Eye (tissue), 1 donor: ENCODE measurements at places on chromosomes 1 and 21.

- DNase-seq = no peak
Observed at GRCh38 chr1:96466842-96467241, 254.7 kb upstream of the PTBP2 start.

GRCh38 chr21:21162786-21163185, 164.6 kb downstream of the NCAM2 start:
- DNase-seq = no peak

DNA sequence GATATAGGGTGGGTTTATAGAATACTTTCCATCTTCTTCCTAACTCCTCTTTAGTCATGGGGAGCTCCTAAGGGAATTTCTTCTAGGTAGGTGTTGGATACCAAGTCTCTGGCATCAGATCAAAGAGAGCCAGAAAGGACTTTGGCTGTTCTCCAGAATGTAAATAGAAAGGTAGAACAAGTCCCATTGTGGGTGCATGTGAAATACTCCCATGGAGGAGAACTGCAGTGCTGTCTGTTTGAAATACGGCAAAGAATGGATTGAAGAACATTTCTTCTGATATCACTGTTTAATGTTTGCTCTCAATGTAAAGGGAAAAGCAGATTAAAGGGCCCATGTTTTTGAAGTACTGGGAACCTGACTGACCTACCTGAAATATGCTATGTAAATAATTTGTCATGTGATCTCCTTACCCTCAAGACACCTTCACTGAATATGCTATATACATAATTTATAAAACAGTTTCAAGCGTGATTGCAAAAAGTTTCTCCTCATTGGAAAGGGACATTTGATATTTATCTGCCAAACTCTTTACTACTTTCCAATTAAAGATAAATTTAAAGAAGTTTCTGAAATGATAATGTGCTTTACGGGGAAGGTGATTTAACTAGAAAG, 65.9 kb downstream of the LAMC1 start:
- DNase-seq = peak; percentile 8

DNA sequence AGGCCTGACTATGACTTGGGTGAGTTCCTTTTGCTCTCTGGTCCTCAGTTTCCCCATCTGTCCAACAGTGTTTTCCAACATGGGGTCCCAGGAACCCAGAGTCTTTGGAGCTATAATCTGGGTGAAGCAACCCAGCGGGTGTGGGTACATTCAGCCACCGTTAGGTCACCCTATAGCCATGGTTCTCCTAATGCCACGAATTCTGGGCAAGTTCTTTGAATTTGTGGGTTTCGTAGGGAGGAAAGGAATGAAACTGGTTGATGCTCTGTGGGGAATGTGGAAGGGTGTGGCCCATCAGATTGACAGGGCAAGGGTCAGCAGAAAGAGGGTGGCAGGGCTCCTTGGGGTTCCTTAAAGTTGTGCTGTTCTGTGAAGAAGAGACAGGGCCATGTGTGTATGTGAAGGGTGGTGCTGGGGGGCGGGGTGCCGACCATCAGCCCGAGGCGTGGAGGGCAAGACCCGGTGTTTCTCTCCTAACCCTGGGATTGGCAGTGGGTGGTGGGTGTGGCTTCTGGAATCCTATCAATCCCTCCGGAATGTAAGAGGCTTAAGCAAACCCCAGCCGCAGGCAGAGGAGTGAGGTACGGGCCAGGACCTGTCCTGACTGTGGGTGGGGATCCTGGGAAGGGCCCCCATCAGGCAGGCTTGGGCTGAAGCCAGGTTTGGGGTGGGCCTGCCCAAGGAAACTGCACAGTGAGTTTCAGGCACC, 35.5 kb upstream of the ZNF362 start:
- DNase-seq = peak; percentile 38

DNA sequence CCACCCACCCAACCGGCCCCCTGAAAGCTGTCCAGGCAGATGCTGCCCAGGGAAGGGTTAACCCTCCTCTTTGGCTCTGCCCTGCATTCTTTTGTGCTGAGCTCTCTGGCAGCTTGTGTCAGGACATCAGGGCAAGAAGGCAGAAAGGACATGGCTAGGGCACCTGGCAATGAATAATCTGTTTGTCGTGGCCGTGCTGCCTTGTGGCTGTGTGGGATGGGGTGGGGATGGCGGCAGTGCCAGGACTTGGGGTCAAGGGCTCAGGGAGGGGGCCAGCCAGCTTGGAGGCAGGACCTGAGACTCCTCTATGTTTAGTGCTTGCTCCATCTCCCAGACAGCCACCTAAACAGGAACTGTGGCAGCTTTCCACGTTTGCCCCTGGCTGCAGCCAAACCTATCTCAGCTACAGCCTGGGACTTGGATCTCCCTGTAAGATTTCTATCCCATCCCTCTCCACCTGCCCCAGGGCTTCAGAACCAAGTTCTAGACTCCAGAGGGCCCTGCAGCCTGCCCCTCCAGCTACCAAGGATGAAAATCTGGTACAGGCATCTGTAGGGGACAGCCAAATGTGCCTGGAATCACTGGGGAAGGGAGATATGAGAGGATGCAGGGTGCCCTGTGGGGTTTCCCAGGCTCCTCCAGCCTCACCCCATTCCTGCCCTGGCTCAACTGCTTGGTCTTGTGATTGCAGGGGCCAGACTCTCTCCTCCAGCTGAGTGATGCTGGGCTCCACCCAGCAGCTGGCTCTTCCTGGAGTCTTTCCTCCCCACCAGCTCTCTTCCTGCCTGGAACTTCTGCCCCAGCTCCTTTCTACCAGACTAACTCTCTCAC, 9.6 kb upstream of the GPR37L1 start:
- peak; percentile 28 for DNase-seq

GRCh38 chr1:23509896-23510295, 21.1 kb downstream of the E2F2 start:
- no peak for DNase-seq

- no peak for DNase-seq
Observed at GRCh38 chr1:97864615-97865014, 56.2 kb downstream of the DPYD start.

GRCh38 chr1:18064534-18064933, 43.1 kb upstream of the IGSF21 start:
- no peak for DNase-seq

GRCh38 chr1:10616696-10617095, 141.9 kb downstream of the PEX14 start:
- no peak for DNase-seq

DNA sequence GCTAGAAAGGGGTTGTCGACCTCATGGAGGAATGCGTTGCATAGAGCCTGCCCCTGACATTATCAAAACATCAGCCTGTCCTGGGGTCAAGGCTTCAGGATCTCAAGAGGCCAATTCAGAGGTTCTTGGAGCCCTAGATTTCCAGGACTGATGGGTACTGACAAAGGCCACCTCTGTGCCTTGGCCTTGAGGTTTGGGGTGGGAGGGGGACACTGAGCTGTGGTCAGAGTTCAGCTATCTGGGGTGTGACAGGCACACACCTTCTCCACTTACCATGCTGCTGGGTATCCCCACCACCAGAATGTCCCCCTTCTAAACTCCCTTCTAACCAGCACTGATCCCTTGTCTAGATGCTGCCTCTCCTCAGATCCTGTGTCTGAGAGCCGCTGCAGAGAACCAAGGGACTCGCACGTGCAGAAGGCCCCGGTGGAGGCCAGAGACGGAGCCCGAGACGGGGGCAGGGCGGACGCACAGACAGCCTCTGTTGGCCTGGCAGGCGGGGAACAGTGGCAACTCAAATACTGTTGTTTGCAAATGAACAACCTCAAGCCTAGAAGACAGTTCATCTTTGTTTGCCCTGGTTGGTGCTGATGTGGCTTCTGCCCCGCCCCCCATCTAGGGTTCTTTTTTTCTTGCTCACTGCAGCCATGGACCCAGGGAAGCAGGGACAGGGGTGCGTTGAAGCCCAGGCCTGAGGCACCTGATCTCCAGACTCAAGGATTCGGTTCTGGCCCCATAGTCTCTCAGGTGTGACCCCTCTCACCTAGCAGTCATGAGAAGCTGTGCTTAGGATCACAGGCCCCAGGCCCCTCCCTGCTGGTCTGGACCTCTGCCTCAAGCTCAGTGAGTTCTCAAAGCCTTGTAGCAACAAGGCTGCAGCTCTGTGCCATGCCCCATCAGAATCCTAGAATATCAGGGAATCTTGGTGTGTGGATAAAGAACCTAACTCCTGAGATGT, 28.1 kb upstream of the CSF1 start:
- no peak for DNase-seq

DNA sequence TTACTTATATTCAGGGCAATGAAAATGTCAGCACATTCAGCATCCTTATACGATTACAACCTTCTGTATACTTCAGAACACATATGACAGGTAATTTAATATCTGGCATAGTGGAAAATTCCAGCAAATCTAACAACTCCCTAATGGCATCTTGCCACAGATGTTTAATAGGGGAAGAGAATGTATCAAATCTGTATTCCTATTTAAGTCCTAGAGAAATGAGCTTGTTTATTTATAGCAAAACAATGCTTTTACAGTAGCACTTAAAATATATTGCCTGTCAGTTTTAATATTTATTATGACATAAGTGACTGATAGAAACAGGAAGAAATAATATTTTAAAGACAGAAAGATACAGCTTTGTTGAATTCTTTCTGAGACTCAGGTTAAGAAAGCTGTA, 1101.8 kb upstream of the B3GALT2 start:
- DNase-seq = no peak

- DNase-seq = no peak
Observed at GRCh38 chr1:43432907-43433306, 20.8 kb downstream of the HYI start.

GRCh38 chr1:153985941-153986761, at the start of gene RAB13:
RAB13 (minus strand) TSS chr1:153986339; CDS start chr1:153986236, 103 bp downstream.
- peak; percentile 91 for DNase-seq

- DNase-seq = no peak
Observed at GRCh38 chr1:183807549-183808168, 2.7 kb downstream of the RGL1 start.

DNA sequence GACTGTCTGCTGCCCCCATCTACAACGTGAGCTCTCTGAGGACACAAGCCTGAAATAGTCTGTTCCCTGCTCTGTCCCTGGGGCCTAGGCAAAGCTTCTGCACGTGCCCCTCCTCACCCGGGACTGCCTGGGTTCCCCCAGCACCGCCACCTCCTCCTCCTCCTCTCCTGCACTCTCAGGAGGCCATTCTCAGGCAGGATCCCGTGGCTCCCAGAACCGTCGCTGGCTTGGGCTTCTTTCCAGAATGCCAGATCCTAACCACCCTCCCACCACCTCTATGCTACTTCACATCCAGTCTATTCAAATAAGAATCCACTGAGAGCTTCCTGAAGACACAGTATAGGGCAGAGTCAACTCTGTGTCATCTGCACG, 11.2 kb downstream of the NPHP4 start:
- no peak for DNase-seq

GRCh38 chr1:107141491-107142126, 770 bp downstream of the NTNG1 start:
- peak; percentile 81 for DNase-seq

DNA sequence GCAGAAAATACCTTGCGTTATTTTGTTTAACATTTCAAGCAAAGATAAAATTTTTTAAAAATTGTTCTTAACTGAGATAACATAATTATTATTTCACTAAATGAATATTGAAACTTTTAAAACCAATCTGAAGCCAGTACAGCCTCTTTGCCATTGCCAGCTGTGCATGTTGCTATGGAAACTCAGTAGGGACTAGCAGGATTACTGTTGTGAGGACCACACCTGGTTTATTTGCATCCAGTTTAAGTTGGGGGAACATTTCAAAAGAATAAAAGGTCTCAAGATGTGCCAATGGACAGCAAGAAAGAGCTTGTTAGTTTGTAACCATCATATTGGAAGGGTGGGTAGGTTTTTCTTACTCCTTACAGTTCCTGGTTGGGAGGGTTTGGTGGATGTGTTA, 80.7 kb downstream of the POU2F1 start:
- no peak for DNase-seq
